ENCODE measurements at places on chromosomes 5 and 9.

DNA sequence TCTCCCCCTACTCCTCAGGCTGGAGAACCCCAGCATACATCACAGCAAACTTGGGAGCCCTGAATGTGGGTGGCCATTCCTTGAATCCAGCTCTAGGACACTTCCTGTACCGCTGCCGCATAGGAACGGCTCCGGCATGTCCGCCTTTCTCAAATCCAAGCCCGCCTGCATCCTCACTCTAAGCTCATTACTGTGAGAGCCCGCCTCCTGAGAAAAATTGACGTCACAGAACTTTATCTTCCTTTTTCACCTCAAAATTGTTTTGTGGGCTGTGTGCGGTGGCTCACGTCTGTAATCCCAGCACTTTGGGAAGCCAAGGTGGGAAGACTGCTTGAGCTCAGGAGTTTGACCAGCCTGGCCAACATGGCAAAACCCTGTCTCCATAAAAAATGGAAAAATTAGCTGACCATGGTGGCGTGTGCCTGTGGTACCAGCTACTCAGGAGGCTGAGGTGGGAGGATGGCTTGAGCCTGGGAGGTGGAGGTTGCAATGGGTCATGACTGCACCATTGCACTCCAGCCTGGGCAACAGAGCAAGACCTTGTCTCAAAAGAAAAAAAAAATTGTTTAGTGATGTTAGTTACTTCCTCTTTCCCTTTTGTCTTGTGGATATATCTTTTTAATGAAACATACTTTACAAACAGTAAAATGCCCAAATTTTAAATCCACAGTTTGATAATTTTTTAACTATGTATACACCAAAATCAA, 22.8 kb downstream of the RNF44 start:
- no peak for DNase-seq

DNA sequence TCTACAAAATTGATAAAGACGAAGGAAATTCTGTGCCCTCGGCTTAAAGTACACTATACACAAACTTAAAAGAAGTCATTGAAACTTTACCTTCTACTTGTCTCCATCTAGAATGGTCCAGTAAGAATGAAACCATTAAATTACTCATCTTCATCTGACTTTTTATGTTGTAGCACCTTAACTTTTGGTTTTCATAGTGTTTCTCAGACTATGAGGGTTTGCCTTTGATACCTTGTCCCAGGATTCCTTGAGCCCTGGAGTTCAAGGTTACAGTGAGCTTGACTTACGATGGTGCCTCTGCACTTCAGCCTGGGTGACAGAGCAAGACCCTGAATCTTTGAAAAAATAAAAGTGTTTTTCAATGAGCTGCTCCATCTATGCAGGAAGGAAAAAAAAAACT, 132.2 kb downstream of the CDC42SE2 start:
- DNase-seq, result no peak

DNA sequence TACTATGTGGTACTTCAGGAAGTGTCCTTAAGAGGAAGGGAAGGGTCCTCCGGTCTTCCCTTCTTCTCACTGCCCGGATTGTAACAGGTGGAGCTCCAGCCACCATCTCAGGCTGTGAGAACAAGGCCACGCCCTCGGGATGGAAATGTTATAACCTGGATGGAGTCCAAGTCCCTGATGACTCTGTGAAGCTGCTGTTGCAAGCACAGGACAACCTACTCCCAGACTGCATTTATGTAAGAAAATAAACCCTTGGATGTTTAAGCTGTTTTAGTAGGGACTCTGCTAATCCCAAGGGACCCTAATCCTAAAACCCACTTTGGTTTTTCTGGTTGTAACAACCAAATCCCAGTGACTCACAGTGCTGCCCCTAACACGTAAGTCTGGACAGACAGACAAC, 221.6 kb downstream of the ACTL7B start:
- peak; percentile 47 for DNase-seq

DNA sequence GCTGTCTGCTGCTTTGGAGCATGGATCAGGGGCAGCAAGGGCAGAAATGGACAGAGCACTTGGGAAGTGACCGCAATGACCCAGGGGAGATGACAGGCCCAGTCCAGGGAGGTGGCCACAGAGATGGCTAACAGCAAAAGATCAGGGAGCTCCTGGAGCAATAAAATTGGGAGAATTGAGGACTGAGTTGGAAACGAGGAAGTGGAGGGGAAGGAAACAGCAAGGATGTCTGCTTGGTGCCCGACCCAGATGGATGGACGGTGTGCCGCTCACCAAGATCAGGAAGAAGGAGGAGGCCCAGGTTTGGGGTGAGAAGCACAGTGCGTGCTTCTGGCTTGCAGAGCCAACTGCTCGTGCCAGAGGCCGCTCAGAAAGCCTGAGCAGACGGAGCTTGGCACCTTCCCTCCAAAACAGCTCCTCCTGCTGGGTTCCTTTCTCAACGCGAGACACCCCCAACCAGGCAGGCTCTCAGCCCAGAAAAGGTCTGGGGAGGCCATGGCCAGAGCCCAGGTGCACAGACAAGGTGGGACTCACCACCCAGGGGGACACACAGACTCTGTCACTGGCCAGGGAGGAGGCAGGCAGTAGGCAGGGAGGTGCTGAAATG, 1.7 kb upstream of the SLC34A1 start:
- DNase-seq, result no peak

- DNase-seq, result peak; percentile 39
These were observed 22.5 kb downstream of the TMEM268 start for GRCh38 chr9:114633438-114634089.

DNA sequence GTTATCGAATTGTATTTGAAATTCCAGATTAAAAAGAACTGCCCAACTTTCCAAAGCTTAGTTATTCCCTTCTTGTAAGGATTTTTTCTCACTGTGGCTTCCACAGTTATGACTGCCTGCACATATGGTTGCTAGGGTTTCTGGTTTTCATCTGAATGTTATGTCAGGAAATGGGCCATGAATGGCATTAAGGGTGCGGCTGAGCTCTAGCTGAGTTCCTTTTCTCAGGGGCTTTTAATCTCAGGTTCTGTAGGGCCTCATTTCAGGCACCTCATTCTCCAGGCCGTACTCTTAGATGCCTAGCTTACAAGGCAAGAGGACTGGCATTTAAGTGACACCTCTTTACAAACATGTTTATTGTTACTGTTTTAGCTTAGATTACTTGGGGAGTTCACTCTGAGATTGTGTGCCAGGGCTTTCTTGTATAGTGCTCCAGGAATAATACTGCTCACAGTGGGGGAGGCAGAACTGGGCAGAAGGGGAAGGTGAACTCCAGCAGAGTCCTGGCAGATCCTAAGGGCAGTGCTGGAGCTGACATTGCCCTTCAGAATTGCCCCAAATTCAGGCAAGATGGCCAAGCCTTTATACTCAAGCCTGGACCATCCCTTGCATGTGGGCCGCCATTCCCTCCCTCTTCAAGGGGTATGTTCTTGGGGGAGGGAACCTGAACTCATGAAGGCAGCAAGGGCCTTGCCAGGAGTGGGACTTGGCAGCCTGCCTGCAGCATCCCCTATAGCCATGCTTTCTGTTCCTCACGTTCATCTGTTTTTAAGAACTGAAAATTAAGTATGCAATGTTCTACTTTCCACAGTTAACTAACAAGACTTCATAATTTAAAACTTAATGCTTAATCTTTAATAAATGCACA, 111.5 kb downstream of the KDM4C start:
- no peak for DNase-seq

DNA sequence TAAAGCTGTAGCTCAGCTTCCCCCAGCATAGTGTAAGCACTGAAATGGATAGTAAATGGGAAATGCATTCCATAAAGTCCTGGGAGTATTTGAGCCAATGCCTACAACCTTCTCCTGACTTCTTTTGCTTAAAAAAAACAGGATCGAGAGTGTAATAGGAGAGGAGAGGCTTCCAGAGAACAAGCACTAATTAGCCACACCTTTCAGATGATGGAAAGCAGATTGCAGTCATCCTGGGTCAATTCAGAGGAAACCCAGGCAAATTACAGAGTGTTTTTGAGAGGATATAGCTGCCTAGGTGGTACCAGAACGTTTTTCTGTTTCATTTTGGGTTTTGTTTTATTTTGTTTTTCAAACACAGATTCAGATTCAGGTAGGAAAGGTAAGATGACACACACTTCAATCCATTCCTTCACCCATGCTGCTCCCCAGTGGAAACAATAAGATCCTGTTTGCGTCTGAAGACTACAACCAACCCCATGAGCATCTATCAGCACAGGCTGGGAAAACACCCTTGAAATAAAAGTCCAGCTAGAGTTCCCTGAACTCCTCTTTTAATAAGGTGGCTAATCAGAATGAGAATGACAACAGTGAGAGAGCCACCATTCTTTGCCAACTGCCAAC, 95.6 kb downstream of the RFK start:
- DNase-seq, result no peak

- DNase-seq, result no peak
These were observed 19.6 kb upstream of the ROPN1L start for GRCh38 chr5:10421896-10422691.

- no peak for DNase-seq
These were observed 149.0 kb upstream of the GRAMD2B start for GRCh38 chr5:126274076-126274762.

DNA sequence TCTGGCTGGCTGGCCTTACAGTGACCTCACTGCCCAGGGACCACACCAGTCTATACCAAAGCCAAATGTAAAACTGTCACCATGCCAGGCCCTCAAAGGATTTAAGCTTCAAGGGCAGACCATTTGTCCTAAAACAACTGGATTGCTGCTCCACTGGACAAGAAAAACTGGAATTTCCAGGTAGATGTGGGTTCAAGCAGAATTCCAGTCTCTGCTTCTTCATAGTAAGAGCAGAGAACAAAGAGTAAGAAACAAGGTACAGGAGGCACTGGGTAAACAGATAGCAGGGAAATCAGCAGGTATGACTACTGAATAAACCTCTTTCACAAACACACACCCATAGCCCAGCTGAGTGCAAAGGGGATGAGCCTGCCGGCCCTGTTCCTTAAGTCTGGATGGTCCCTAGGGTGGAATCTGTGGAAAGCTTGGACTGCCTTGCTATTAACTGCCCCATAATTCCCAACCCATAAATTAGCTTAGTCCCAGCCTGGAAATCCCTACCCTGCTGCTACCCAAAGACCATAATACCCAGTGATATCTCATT, 5.5 kb downstream of the B4GALT1 start:
- DNase-seq, result no peak

DNA sequence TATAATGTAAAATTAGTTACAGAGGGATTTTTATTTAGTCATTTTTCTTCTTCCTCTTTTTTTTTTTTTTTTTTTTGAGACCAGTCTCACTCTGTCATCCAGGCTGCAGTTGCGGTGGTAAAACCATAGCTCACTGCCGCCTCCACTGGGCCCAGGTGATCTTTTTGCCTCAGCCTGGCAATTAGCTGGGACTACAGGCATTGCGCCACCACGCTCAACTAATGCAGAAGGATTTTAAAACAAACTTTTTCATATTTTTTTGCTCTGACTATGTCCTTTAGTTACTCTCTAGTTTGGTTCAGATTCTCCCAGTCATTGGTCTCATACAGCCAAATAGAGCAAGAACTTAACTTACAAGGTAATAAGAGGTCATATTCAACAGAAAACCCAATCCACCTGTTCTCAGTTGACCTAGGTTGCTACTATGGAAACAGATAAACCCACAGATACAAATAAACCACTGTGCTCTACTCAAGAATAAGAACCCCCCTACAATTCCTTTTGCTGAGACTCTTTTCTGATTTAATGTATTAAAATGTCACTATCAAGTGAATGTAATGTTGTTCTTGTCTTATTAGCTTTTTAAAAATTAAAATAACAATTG, 50.1 kb upstream of the TTC39B start:
- DNase-seq, result no peak

DNA sequence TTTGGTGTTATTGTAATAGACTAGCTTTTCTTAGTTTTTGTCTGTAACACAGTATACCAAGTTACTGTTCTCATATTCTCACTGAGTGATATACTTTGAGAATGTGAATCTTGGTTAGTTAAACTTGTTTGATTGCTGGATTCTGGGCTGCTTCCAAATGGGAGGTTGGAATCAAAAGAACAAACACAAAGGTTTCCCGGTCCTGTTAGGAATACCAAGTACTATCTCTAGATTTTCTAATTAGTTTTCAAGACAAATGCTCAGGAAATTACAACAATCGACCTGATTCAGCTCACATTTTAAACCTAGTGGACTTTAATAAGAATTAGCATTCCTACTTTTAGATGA, 244.3 kb downstream of the CSNK1G3 start:
- DNase-seq, result no peak

GRCh38 chr5:81288021-81288433, 13.4 kb upstream of the ZCCHC9 start:
- no peak for DNase-seq

DNA sequence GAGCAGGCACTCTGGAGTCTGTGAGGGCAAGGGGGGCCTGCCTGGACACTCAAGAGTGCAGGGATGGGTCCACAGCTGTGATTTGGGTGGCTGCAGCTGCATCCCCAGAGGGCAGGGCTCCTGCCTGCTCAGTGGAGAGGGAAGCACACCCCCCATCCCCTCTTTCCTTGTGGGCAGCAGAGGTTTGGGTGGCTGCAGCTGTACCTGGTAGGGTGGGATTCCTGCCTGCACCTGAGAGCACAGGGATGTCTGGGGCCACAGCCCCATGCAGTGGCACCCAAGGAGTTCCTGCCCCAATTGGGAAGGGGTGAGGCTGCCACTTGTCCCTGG, 605.4 kb upstream of the FAM174A start:
- DNase-seq, result no peak

DNA sequence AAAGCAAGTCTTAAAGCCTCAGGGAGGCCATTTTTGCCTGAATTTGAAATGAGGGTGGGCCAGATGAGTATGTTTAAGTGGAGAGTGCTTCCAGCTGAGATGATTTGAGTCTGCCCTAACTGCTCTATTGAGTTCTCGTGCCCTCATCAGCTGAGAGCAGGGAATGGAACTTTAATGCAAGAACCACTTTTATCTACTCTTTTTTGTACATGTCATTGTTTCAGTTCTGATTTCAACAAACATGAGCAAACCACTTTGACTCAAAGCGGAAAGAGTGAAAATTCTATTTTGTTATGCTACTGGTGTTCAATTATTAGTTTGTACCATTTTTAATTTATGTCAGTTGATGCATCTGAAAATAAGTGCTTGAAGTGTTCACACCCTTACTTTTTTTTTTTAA, 35.8 kb downstream of the DCAF10 start:
- no peak for DNase-seq

- no peak for DNase-seq
These were observed 142.7 kb downstream of the PAX5 start for GRCh38 chr9:36891341-36891811.

GRCh38 chr9:125587819-125588460, 119.1 kb downstream of the MAPKAP1 start:
- DNase-seq, result no peak

DNA sequence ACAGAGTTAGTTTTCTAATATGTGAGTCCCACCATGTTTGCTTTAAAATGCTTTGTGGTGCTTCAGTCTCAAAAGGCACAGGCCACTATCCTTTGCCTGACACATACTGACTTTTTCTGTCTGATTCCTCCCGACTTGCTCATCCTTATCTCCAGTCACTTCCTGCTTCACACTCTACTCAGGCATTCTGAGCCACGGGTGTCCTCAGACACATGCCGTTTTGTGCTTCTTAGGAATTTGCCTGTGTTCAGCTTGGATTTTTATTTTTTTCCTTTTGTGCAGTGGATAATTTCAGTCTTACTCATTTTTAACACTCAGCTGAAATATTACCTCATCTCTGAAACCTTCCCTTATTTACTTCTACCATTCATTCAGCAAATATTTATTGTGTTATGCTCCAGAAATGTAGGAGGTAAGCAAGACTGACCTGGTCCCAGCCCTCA, 54.1 kb downstream of the MAN2A1 start:
- peak; percentile 92 for DNase-seq

All from HT1080 (cell line).